ENCODE measurements at places on chromosomes 16 and 17.

- no peak for DNase-seq
Measured at GRCh38 chr16:16048904-16049582, 99.6 kb downstream of the ABCC1 start.

- DNase-seq: no peak
Measured at GRCh38 chr17:35086931-35087573, 23.5 kb upstream of the RFFL start.

GRCh38 chr16:15536843-15537242 is 102.5 kb downstream of the BMERB1 start:
- no peak for DNase-seq

GRCh38 chr16:74652249-74652648 is 14.4 kb downstream of the RFWD3 start:
- no peak for DNase-seq

- DNase-seq: no peak
Measured at GRCh38 chr17:63082273-63082861, 116.3 kb downstream of the TANC2 start.

DNA sequence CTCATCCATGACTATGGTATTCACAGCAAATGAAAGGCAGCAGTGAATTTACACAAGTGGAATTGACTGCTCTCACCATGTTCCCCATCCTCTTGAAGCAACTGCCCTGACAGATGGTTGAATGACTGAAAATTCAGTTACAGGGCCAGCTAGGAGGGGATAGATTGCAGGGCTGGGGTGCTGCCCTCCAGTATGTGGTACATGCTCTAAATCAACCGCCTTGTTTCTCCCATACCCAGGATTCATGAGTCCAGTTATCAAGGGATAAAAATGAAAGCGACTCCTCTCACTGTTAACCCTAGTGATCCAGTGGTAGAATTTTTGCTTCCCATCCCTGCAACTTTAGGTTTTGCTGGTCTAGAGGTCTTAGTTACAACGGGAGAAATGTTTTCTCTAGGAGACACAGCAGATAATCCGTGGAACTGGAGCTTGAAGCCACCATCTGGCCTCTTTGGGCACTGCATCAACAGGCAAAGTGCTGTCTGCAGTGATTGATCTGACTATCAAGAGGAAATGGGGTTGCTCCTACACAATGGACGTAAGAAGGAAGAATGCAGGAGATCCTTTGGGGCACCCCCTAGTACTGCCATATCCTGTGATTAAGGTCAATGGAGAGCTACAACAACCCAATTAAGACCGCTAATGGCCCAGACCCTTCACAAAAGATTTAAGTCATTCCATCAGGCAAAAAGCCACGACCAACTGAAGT is 32.0 kb downstream of the SCPEP1 start:
- DNase-seq: no peak

GRCh38 chr17:32487473-32488176 is 832 bp downstream of the CDK5R1 start:
- DNase-seq: no peak

DNA sequence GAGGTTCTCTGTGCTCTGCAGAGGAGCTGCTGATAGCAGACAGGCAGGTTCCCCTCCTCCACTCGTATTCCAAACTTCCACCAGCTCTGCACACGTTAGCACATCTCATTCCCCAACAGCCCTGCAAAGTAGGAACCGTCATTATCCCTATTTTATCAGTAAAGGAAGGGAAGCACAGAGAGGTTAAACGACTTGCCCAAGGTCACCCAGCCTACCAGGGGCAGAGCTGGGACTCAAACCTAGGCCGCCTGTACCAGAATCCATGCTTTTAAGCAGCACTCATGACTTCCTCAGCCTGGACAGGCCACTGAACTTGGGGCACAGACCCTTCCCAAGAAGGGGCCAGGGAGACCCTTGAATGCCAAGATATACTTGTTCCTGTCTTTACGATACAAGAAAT is 75.2 kb downstream of the CRISPLD2 start:
- no peak for DNase-seq

DNA sequence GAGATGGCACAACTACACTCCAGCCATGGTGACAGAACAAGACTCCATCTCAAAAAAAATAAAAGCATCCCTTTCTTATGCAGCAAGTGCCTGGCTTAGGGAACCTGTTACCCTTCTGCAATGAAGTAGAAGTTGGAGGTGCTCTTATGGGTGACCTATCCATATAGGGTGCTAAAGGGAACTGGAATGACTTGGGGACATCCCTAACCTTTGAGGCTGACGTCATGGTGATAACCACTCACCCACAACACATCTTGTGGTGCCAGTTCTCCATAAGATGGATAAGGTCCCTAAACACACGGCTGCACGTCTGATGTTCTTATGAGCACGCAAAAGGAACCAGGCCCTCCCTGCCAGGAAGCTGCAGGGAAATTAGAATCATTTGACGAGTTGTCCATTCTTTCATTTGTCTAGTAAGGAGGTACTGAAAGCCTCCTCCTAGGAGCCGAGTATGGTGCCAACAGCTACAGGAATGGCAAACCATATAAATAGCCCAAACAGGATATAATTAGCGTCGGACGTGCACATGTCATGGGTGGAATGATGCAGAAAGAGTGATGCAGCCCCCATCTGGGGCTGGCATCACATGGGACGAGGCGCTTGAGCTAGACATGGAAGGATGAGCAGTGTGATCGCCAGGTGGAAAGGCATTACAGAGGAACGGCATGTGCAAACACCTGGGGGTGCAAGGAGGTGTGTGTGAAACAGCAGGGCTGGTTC is 52.5 kb downstream of the ARHGAP27 start:
- no peak for DNase-seq

- no peak for DNase-seq
Measured at GRCh38 chr16:56191156-56191815, at the start of gene GNAO1. GNAO1 (plus strand) TSS chr16:56191489; CDS start chr16:56192236, 747 bp downstream.

- no peak for DNase-seq
Measured at GRCh38 chr17:48180842-48181629, 73.5 kb downstream of the SNX11 start.

- DNase-seq: no peak
Measured at GRCh38 chr17:49407981-49408501, 6.6 kb downstream of the PHB1 start.
